ENCODE measurements at places on chromosomes 5 and 9. TPM values are rescaled to one million over a fixed set of nuclear protein-coding genes. Genes with fewer than 3 reads are reported as not detected.

- peak; percentile 82 for DNase-seq
These were observed 2.1 kb upstream of the ALDH7A1 start for GRCh38 chr5:126597156-126597555.

DNA sequence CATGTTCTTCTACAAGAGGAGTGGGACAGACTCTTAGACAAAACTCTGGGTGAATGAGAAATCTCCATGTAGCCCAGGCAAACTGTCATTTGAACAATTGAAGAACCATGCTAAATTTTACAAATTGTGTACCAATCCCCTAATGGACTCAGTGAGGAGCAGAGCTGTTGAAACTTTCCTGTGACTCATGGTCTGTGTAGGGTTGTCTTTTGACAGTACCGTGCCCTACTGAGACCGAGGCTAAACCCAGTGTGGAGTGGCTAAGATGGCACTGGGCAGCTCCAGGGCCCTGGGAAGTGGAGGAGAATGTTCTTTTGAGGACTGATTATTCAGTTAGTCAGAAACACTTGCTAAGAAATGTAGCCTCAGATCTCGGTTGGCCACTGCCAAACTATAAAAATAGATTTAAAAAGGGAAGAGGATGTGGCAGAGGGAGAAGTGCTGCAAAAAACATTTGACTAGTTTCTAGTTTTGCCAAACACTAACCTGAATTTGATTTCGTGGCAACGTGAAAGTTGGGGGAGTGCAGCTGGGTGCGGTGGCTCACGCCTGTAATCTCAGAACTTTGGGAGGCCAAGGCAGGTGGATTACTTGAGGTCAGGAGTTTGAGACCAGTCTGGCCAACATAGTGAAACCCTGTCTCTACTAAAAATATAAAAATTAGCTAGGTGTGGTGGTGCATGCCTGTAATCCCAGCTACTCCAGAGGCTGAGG, 24.7 kb downstream of the POU4F3 start:
- no peak for DNase-seq

DNA sequence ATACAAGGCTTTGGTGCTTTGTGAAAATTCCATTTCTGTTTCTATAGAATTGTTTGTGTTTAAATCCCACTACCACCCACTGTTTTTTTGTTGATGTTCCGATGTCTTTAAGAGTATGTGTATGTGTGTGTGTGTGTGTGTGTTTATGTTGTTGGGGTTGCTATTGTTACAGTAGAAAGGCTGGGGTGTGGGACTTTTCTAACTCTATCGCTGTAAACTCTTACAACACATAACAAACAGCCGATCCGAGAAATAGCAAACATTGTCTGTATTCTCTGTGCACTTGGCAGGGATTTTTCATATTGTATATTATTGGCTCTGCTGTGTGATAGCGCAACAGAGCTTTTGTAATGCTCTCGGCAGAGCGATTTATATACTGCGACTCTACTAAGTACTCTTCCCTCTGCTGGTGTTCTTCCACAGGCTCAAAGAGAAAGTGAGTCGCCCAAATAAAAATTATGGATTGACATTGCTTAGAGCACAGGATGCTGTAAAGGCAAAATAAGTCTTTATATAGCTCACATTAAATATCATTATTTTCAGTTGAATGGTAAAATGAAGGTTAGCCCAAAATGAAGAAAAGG, 492.2 kb upstream of the ARRDC3 start:
- no peak for DNase-seq

- no peak for DNase-seq
These were observed 191.1 kb downstream of the BNC2 start for GRCh38 chr9:16679327-16679821.

DNA sequence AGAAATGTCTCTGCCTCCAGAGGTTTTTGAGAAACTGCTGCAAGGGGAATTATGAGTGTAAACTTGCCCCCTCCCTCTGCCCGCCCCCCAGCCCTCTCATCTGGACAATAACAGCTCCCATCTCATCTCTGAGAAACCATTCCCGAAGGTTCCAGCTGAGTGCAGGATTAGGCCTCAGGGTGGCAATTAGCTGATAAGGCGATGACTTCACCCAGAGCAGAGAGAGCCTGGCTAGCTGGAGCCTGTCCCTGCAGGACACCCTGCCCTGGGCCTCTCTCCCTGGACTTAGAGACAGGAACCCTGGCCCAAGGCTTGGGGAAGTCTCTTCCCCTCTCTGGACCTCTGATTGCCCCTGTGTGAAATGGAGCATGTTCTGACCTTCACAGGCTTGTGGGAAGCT, 45.7 kb upstream of the HAND1 start:
- peak; percentile 29 for DNase-seq

DNA sequence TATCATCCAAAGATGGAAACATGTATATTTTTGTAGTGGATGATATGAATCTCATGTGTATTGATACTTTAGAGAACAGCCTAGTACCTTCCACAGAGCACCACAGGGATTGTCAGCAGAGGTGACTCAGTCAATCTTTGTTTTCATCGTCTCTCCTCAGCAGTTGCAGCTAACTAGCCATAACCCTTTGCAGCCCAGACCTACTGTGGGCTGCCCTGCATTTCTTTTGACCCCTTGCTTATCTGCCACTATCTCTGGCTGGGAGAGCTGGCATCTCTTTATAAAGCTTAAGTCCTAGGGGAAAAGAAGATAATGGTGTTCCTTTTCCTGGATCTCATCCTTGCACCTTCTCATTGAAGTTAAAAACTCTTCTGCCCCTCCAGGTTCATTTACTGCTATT, 28.7 kb downstream of the HMGCR start:
- DNase-seq = no peak

DNA sequence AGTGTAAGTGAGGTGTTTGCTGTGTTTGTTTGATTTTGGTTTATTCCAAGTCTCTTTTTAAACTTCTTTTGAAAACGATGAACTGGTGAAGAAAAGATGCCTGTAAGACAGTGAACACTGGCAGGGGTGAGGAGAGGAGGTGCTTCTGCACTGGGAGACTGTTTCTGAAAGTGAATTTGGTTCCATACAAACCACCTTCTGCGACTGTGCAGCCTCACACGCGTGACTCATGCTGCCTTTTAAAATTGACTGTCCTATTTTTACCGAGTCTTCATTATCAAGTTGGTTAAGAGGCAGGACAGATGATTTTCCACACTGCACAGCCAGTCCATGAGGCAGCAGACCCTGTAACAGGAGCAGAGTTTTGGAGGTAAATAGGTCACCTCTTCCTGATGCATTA, 340.6 kb downstream of the MTRR start:
- no peak for DNase-seq

- no peak for DNase-seq
These were observed 94.8 kb upstream of the CDH12 start for GRCh38 chr5:22947921-22948320.

DNA sequence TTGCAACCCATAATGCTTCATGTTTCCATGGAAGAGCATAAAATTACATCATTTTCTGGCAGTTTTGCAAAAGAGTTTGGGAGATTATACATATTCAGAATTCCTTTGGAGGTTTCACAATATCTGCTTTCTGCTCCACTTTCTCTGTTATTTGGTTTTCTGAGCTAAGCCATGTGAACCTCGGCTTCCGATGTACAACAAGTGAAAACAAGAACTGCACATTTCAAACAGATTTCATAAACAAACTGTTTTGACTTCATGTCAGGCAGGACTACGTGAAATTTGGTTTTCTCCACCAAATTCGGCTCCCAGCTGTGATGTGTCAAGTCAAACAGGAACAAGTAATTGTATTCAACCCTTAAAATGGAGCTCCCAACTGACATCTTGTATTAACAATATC, 609.8 kb downstream of the IRX1 start:
- DNase-seq = peak; percentile 4

GRCh38 chr9:116899337-116900006, 212.4 kb downstream of the TRIM32 start:
- no peak for DNase-seq

- peak; percentile 85 for DNase-seq
These were observed 664.2 kb upstream of the ZNF608 start for GRCh38 chr5:125410537-125411070.

DNA sequence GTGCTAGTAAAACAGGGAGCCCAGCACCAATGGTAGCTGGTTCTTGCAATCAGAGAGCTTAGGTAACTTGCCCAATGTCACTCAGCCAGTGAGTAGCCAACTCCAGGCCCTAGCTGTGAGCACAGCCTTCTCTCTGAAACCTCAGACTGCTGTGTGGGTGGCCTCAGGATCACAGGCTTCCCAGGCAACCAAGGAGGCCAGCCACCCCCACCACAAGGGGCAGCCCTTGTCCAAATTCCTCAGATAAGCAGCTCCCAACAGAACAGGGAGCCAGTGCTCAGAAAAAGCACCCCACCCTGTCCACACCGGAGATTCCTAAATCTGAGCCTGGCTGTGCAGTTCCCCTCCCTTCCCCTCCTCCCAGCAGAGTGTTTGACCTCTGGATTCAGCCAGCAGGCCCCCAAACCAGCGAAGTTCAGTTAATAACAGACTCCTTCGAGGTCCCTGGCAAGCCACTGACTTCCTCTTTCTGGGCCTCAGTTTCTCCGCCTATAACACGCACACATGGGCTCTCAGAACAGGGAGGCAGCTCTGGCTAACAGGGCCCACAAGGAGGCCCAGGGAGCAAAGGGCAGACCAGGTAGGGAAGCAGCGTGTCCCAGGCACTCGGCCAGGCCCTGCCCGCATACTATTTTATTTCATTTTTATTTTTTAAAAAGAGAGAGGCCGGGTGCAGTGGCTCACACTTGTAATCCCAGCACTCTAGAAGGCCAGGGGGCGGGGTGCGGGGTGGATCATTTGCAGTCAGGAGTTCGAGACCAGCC, 2.7 kb downstream of the EEIG1 start:
- peak; percentile 96 for DNase-seq

GRCh38 chr9:93824386-93825294, 130.5 kb downstream of the BARX1 start:
- no peak for DNase-seq

GRCh38 chr5:172906888-172907287, 52.3 kb upstream of the RPL26L1 start:
- no peak for DNase-seq

DNA sequence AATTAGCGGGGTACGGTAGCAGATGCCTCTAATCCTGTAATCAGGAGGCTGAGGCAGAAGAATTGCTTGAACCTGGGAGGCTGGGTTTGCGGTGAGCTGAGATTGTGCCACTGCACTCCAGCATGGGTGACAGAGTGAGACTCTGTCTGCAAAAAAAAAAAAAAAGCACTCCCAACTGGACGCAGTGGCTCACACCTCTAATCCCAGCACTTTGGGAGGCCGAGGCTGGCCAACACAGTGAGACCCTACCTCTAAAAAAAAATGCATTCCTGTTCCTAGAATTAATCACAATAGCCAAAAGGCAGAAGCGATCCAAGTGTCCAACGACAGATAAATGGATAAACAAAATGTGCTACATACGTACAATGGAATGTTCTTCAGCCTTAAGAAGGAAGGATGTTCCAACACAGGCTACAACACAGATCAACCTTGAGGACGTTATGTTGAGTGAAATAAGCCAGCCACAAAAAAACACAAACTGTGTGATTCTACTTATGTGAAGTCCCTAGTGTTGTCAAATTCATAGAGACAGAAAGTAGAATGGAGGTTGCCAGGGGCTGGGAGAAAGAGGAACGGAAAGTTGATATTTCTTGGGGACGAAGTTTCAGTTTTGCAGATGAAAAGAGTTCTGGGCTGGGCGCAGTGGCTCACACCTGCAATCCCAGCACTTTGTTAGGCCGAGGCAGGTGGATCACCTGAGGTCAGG, 13.8 kb downstream of the FAM78A start:
- DNase-seq = no peak

- peak; percentile 47 for DNase-seq
These were observed 124.0 kb downstream of the RGS3 start for GRCh38 chr9:113587471-113588031.

Gene RNF183
- not detected for total RNA-seq

Gene ATP10B
- not detected for total RNA-seq

Gene FOXD4L3
- total RNA-seq = not detected

Gene PSAT1
- total RNA-seq = 308 TPM

Gene PCDHB16
- total RNA-seq = 0.25 TPM

Gene SLC22A4
- total RNA-seq = 3.4 TPM

Gene VAV2
- total RNA-seq = 10.9 TPM

Gene MYORG
- total RNA-seq = 1.3 TPM

Gene OR1J2
- total RNA-seq = not detected

Measured in fibroblast of the aortic adventitia (primary cell).